Bronchus fibroblast of lung (primary cell): ENCODE measurements at places on chromosomes 4 and X. TPM values are rescaled to one million over a fixed set of nuclear protein-coding genes. Genes with fewer than 3 reads are reported as not detected.

CRMP1 gene
- total RNA-seq, result 2.1 and 2.5 TPM in 2 replicates

LRPAP1 gene
- 91.0 and 101 TPM in 2 replicates for total RNA-seq

ATP1B4 gene
- not detected in 2 replicates for total RNA-seq

FRMPD3 gene
- under 0.01 TPM in 2 replicates for total RNA-seq

PHOX2B gene
- total RNA-seq, result not detected in 2 replicates

YIPF7 gene
- total RNA-seq, result 0.45 TPM in 1 of 2 replicates, not detected in the other

CASP6 gene
- total RNA-seq, result 37.7 and 43.7 TPM in 2 replicates

MGAT4D gene
- not detected in 2 replicates for total RNA-seq

PLXNB3 gene
- 4.2 and 5.8 TPM in 2 replicates for total RNA-seq

RNF113A gene
- total RNA-seq, result 14.4 and 16.5 TPM in 2 replicates

LRIT3 gene
- total RNA-seq, result not detected in 2 replicates

NDST4 gene
- not detected in 2 replicates for total RNA-seq

SYP gene
- 0.15 and 0.17 TPM in 2 replicates for total RNA-seq

HSD17B13 gene
- under 0.01 TPM in 1 of 2 replicates, not detected in the other for total RNA-seq

HSFX2 gene
- total RNA-seq, result 0.50 TPM in 1 of 2 replicates, not detected in the other

NUDT6 gene
- 14.0 and 15.3 TPM in 2 replicates for total RNA-seq

CTAG2 gene
- total RNA-seq, result 2.4 and 2.7 TPM in 2 replicates

ARX gene
- not detected in 2 replicates for total RNA-seq

GABRE gene
- total RNA-seq, result 0.74 and 1.5 TPM in 2 replicates

GPR50 gene
- not detected in 2 replicates for total RNA-seq

CASP3 gene
- total RNA-seq, result 17.4 and 21.2 TPM in 2 replicates

ZBTB49 gene
- total RNA-seq, result 2.1 and 5.4 TPM in 2 replicates
